ENCODE measurements at places on chromosomes 7 and 10.

GRCh38 chr7:117124591-117125220 is 171.4 kb downstream of the ST7 start:
- peak; percentile 20 for DNase-seq

DNA sequence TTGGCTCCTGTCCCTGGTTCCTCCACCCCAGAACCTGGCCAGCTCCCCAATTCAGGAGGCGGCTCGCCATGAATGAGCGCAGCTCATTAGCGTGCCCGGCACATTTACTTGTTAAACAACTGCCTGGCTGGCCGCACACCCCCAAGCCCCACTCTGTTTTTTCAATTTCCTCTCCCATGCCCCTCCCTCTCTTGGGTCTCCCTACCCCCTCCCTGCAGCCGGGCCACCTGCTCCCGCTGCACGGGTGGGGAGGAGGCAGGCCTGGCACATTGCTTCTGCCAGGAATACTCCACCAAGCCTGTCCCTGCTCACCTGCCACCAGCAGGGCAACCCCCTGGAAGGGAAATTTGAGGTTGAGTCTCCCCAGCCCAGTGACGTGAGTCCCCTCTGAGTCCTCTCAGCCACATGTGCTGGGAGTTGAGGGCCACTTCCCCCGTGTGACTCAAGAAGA is 2.5 kb upstream of the SLIT1 start:
- DNase-seq = no peak

DNA sequence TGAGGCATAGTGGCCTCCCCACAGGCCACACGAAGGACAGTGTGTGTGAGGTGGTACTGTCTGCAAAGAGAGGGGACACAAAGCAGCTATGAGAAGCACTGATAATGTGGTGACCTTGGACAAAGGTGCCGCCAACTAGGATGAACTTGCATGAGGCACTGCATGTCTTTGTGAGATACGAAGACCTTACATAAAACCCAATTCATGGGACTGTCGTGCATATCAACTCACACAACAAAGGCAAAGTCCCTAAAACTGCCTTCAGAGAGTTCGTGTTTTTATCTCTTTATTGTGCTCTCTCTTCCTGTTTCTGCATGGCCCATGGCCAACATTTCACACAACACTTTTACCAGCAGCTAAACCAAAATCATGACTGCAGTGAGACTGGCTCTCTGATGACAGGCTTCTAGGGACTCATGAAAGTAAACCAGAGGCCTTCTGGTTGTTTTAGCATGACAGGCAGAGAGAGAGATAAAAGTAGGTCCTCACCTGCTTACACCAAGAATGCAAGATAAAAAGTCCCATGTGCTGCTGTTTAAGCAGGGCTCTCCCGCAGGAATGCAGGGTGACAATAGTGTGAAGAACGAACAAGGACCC is 347.8 kb downstream of the ELMO1 start:
- peak; percentile 5 for DNase-seq

DNA sequence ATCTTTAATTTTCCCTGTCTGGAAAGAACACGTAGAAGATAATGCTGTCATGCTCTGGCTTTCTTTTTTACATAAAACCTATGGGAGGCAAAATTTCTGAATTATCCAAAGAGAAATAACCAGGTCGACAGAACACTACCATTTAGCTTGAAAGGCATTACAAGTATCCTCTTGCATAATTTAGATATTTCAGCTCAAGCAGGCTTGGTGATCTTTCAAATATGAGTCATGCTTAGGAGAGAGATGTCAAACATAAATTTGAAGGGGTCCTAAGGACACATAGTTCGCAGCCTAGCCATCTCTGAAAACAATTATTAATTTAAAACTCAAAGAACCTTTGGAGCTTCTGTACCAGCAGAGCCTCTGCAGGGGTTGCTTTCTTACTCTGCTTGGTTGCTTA is 100.9 kb downstream of the FAS start:
- no peak for DNase-seq

GRCh38 chr7:35504365-35504764 is 190.6 kb downstream of the HERPUD2 start:
- DNase-seq = no peak

DNA sequence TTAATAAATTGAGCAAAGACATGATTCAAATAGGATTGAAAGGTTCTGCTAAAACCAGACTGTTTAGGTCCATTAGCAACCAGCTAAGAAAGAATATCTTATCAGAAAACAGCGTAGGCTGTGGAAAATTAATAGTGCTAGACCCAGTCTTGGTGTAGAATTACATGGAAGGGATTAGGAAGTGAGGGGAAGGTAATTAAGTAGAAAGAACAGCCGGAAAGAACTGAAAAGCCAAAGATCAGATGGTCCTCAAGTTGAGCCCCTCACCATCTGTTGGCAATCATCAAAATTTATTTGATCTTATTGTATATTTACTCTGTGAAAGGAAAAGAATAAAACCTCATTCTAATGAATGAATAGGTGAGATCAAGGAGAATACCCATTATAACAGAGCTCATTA is 50.1 kb downstream of the COL1A2 start:
- no peak for DNase-seq

DNA sequence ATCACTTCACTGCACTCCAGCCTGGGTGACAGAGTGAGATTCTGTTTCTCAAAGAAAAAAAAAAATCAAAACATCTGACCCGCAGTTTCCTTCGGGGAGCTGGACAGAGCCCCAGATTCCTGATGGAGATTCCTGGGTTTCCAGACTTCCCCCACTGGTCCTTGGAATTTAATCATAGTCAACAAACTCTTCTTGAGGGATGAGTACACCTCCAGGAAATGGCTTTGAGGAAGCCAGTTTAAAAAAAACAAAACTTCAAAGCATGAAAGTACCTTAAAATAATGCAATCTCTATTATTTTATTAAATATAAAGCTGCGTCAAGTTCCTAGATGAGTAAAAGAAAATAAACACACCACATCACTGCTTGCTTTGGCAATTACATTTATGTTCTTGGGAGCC is 1.2 kb upstream of the MAD1L1 start:
- DNase-seq = no peak

DNA sequence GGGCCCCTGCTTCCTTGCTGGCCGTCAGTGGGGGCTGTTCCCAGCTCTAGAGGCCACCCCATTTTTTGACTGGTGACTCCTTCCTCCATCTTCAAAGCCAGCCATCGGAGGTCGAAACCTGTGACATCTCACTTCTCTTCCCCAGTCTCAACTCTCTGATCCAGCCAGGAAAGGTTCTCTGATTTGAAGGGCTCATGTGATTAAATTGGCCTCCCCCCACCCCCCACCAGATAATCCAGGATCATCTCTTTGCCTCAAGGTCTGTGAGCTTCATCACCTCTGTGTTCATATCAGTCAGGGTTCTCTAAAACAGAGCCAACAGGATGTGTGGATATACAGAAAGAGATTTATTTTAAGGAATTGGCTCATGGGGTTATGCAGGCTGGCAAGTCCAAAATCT is 5.6 kb upstream of the RAMP3 start:
- no peak for DNase-seq

DNA sequence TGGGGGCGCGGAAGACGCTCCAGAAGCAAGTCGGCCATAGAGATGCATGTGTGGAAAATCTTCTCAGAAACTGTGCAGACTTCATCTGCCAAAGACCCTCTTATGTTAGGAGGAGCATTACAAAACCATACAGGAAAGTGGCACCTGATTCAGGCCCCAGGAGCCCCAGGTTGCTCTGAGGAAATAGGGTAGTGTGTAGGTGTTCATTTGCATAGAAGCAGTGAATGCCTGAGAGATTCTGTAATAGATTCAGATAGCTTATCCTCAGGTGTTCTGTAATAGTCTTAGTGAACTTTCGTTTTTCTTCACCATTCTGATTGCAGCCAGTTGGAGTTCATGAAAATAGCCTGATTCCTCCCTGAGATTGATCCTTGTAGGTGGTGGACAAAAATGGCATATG is 106.4 kb upstream of the GJD4 start:
- no peak for DNase-seq

DNA sequence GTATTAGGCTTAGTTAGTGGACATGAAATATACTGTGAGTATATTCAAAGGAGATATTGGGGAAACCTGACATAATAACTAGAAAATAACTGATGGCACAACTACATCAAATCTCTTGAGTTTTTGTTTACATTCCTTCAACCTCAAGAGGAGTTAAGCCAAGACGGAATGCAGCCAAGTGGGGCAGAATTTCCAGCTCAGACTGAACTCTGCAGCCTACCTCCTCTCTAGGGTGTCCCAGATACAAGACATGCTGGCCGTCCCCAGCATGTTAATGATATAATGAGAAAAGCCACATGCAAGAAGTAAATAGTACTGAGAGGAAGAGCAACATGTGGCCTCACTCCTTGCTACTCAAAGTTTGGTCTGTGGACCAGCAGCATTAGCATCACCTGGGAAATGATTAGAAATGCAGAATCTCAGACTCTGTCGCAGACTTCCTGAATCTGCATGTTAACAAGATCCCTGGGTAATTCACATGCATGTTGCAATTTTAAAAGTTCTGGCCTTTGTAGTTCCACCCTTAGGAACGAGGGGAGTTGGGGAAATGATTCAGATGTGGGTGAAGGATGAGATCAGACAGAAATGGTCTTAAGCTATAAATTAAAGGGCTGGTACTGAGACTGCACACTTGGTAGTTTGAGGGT is 118.4 kb upstream of the CACUL1 start:
- DNase-seq = no peak

- DNase-seq = no peak
These were observed 27.9 kb upstream of the ASCC1 start for GRCh38 chr10:72243822-72244437.

DNA sequence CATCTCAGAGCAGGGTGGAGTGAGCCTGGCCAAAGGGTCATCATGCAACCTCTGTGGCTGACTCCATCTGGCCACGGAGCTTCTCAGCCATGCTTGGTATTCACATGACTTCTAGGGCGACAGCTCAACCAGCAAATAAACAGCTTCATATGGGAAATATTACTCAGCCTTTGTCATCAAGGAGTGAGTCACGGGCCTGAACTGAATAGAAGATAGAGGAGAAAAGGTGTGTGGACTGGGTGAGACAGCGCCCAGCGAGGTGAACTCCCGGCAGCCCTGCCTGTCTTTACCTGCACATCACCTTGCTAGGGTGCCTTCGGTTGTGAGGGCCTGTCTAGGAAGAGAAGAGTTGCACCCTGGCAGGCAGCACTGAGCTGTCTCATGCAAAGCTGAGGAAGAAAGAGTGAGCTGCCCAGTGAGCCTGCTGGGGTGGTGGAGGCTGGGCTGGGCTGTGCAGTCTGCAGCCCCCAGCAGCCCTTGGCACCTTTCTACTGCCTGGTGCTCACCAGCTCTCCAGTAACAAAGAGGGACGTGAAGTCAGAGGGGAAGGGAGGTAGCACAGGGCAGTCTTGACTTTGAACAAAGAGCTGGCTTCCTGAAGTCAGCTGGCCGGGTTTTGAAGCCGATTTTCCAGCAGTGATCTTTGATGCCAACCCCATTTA is 114.2 kb downstream of the EGFR start:
- DNase-seq = no peak

- DNase-seq = no peak
These were observed 992.2 kb downstream of the PCDH15 start for GRCh38 chr10:53808677-53809372.
